ENCODE measurements at places on chromosomes 7 and 10.

DNA sequence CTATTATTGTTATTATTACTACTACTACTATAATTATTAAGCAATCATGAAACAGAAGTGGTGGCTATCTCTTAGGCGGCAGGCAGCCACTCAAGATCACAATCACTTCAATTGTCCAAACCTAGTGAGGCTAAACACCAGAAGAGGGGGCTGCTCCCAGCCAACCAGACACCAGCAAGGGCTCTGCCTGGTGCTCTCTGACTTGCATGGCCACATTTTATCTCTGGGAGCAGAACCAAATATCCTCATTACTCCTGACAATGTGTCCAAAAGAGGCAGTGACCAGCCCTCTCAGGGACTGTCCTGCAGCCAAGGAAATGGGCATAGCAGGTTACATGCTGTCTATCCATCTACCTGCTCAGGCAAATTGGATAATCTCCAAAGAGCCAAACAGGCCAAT, 187.4 kb upstream of the PDE1C start:
- DNase-seq: no peak

- no peak for DNase-seq
Measured at GRCh38 chr7:156625580-156625979, 15.0 kb upstream of the RNF32 start.

DNA sequence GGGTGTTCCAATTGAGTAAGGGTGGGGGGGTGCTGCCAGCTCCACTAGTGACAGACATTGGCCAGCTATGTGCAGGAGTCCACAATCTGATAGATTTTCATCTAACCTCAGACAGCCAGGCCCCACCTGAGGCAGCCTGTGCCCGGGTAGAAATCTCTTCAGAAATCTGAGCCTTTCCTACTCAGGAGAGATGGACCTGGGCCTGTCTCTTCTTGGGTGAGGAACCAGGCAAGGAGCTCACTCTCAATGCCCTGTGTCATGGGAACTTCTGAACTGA, 86.9 kb downstream of the UBE2H start:
- no peak for DNase-seq

DNA sequence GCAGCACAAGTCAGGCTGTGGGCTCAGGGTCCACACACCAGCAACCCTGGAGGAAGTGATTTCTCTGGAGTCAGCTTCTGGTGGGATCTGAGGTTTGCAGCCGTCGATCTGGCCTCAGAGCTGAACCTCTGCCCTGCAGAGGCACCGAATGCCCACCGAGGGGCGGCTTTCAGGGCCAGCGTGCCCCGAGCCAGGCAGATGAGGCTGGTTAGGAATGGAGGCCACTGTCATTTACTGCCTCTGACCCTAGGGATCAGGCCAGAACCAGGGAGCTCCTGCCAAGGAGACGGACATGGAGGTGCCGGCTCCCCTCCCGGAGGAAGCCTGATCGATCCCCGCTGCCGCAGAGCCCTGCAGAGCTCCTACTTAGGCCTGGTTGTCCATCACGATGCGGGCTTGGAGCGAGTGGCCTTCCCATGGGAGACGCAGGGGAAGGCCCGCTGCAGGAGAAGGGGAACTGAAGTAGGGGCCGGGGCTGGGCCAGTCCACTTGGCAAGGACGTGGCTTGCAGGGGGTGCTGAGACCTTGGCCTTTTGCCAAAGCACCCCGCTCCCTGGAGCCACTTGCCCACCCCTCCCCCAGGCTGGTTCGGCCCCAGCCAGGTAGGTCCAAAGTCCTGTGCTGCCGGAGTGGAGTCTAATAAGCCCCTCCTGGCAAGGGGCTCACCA, 19.6 kb upstream of the ELFN1 start:
- DNase-seq: no peak

DNA sequence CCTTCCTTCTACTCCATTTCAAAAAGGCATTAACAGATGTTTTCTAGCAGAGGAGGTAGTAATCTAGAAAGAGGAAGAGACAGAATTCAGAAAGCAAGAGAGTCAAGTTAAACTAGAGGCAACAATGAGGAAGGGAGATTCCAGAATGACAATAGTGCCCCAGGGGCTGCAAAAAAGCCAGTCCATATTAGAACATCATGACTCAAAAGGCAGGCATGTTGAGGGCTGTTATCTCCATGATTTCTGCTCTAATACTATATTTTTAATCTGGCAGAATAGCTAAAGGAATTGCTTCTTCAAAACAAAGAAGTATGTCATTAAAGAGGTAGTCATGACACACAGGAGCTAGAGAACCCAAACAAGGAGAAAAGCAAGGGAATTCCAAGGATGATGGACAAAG, 599.6 kb downstream of the INHBA start:
- DNase-seq: no peak

DNA sequence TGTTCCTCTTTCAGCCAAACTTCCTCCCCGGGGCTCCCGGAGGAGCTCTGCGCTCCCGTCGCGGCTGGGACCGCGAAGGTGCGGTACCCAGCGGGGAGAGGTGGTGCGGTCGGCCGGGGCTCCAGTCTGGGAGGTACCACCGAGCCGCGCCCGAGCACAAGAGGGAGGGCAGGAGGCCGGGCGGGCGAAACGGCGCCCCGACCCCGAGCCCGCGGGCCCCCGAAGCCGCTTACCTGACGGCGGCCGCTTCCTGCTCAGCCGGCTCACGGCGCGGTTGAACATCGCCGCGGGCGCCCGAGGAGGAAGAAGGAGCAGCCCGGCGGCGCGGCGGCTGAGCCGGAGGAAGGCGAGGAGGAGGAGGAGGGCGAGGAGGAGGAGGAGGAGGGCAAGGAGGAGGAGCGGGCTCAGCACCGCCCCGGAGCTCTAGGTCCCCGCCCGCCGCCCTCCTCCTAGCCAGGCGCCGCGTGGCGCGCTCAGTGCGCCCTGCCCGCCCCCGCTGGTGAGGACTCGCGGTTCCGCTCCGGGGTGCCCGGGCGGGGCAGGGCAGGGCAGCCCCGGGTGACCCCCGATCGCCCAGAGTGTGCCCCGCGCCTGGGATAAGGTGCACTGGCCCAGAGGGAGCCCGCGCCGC, at the start of gene RGS10:
RGS10 (minus strand) TSS at position 363 of the 631 bp plus-strand sequence; CDS start at position 282, 81 bp downstream.
- DNase-seq: peak; percentile 65

- DNase-seq: no peak
Measured at GRCh38 chr7:24123076-24123475, 160.9 kb upstream of the NPY start.

DNA sequence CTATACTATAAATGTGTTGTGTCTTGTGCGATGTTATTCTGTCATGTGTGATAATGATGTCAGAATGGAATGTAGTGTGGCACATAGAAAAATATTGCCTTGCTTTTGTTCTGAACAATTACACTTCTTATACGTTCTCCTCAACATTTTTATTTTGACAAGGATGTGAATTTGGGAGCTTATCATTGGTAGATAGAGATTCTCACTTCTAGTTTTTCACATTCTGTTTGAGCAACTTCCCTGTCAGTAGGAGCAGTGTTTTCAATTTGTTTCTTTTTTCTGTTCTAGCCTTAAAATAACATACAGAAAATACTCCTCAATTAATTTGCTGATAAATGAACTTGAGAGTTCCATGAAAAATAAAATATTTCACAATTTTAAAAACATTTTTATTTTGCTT, 17.6 kb downstream of the SUN3 start:
- no peak for DNase-seq

DNA sequence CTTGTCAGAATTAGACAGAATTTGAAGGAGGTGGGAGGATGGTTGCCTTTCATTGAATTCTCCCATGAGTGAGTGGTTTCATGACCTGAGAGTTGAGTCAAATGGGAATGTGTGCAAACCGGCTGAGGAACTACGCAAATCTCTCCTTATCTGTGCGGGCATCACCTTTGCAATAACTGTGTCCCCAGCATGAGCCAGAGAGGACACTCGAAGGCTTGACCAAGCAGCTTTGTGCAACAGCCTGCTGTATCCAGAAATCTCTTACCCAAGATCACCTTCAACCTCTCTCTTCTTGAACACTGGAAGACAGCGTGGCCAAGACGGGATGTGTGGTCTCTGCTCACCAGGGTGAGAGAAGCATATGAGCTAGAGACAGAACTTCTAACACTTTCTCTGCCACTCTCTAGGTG, 93.8 kb upstream of the IKZF1 start:
- DNase-seq: no peak

- DNase-seq: no peak
Measured at GRCh38 chr7:155093596-155093995, 23.5 kb downstream of the HTR5A start.

DNA sequence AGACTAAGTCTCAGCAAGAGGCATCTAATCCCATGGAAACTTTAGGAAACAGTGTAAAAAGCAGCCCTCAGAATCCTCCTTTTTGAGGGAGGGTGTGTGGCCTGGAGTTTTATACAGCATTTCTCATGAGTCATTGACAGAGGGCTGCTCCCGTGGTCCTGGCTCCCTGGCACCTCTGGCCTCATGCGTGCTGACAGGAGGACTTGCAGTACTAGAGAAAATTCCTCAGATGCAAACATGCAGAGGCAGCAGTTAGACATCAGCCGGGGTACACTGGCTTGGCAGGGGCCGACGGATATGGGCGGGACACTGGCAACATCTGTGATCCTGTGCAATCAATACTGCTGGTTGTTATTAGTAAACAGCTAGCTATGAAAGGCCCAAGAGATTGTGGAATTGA, 925.1 kb upstream of the CELF2 start:
- no peak for DNase-seq

DNA sequence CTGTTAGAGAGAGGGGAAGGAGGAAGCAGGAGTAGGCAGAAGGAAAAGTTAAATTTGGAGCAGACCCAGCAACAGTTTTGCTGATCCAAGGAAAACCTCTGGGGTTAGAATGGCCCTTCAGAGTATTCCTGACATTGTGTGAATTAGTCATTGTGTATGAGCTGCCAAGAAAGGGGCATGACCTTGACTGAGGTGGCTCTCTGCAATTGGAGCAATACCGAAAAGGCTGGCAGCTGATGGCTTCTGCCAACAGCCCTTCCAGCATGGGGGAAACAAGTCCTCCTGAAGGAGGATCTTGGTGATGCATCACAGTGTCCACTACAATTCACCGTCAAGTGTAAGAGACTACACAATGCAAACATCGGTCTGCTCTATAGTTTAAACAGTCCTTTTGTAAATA, 20.6 kb upstream of the WASL start:
- no peak for DNase-seq

GRCh38 chr7:154844955-154845354, 158.0 kb downstream of the PAXIP1 start:
- DNase-seq: no peak

- DNase-seq: no peak
Measured at GRCh38 chr10:97572214-97572989, at the start of gene ANKRD2. TSS of gene ANKRD2 (plus strand) at chr10:97572779. CDS start at chr10:97572789, 10 bp downstream.

GRCh38 chr10:51759896-51760534, 60.6 kb upstream of the CSTF2T start:
- no peak for DNase-seq

Data from activated naive CD4-positive, alpha-beta T cell (primary cell).